HL-60 (cell line): ENCODE measurements at places on chromosomes 2 and 18.
A peak's percentile ranks its signal among the peaks of the same experiment; 100 is the strongest.

DNA sequence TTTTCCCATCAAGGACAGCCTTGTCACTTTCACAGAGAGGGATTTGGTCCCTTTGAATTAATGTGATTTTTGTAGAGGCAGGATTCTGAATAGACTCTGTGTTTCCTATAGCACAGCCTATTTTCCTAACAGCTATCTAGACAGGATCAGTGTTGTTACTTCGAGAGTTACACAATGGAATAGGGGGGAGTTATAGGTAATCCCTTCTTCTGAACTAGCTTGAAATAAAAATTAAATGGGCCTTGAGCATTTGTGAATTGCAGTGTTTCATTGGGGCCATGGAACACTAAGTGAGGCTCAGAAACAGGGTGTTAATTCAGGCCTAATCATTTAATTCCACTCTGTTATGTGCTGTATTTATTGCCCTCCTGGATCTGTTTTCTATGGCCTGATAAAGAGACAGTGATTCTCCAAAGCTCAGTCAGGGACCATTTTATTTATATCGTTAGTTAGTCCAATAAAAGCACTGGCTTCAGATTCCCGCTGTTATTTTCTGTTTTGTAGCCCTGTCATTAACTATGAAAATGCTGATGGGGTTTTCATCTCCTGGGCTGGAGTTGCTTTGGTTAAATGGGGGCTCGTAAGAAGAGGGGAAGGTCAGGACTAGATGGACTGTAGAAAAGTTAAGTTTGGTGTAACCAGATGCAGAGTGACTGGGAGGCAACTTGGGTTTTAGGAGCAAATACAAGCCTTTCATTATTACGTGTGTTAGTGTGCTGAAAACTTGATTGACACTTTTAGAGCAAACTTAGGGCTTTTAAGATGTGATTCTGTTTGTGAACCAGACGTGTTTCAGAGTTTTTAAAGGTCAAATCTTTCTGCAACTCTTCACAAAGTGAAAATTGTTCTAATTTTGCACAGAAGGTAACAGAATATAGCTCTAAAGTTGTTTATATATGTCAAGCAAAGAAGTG lies 461.0 kb upstream of the HNRNPA3 start:
- no peak for DNase-seq

DNA sequence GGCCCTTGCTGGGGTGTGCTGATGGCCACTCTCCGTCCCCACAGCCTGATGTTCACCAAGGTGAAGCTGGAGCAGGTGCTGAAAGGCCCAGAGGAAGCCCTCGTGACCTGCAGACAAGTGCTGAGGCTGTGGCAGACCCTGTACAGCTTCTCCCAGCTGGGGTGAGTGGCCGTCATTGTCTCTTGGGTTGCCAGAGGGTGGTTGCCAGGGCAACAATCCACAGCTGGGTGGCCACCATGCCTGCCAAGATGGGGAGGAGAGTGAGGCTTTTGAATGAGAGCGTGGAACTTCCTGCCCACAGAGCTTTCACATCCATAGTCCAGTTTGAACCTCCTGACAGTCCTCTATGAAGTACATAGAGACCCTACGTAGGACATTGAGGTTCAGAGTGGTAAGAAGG lies 108.8 kb downstream of the STPG4 start:
- DNase-seq = no peak

- no peak for DNase-seq
Observed at GRCh38 chr2:28648671-28649395, 102.8 kb upstream of the PPP1CB start.

DNA sequence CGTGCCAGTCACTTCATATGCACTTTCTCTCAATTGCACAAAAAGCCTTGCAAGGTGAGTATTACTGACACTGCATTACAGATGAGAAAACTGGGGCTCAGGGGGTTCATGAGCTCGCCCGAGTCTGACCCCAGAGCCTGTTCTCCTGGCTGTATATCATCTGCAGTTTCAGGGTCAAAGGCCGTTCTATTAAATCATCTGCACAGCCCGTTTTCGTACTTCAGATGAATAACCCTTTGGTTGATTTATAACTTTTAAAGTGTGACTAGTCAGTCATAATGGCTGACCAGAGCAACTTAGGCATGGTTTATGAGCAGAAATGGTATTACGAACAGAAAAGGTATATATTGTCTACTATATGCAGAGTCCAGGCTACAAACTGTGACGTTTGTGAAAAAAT lies 35.3 kb upstream of the NPAS2 start:
- DNase-seq = no peak

DNA sequence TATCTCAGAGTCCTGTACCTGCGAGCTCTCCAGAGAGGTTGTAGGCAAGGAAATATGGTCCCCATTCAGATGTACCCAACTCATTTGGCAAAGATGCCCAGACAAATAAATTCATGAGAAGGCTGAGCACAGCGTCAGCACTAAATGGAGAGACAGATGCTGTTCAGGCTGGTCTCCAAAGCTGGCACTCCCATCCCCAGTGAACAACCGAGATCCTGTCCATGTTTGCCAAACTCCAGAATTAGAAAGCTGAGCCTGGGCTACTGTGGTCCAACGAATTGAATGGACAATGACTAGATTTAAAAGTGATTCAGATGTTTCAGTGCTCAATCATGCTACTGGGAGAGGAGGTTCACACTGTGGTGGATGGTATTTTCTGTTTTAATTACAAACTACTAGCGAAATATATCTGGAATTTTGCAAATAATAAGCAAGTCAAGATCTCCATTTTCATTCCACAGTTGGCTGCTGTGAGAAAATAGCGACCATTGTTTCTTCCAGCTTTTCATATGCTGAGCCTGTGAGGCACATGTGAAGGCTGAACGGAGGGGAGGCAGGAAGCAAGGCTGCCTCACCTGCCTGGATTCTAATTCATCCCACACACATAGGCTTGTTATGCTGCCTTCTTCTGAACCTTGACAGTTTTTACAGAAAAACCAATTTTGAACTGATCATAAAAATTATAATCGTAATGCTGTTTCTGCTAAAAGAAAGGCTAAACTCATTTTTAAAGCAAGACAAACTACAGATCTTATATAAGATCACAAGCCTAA lies 22.6 kb upstream of the DAPL1 start:
- DNase-seq = no peak

DNA sequence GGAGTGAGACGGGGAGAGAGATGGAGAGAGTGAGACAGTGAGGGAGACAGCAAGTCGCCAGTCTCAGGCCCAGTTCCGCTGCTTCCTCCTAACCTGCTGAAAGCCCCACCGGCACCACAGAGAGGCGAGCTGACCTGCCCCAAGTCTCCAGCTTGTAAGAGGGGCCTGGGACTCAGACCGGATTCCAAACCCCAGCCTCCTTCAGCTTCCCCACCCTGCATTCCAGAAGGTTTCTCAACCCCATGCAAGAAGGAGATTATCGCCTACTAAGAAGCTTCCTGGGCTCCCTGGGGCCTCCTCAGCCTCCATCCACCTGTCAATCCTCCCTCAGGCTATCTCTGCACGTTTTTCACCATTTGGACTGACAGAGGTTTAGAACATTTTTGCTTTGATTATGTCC lies 173.1 kb upstream of the RAB6C start:
- no peak for DNase-seq

DNA sequence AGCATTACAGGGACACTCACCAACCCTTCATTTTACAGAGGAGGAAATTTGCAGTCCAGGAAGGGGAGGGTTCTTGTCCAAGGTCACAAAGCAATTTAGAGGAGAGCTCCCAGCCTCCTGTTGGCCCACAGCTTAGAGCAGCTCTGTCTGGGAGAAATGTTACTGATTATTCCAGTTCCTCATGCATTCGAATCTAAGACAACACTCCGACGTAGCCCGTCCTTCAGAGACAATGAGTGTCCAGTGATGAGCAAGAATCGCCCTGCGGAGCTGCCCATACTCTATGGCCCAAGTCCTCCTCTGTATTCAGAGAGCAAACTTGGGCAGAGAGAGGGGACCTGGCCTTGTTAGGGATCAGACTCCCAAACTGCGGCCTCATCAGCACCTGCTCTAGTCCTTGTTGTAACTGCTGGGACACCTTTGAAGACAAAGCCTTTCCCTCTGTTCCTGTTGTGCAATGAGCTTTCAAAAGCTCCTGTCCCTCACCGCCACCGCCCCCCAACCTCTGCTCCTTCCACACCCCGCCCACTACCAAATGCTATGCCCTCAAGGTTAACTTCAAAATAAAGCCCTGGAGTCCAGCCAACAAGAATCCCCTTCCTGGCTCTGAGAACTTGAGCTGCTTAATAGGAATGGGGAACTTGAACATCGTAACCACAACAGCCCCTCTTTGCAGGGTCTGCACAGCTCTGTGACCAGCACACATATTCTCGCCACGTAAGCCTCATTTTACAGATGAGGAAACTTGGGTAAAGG lies 234.8 kb upstream of the SMAD2 start:
- DNase-seq = peak; percentile 32
